Activated CD4-positive, alpha-beta T cell treated with anti-CD3 and anti-CD28 coated beads, Interleukin-2, Interleukin-6, amounts not matched to agents 100 ng/mL and 50 ng/mL, durations not matched to agents 16 hours and 8 hours (primary cell): ENCODE measurements at places on chromosomes 5 and 9.
A peak's percentile ranks its signal among the peaks of the same experiment; 100 is the strongest.

- no peak for DNase-seq
Measured at GRCh38 chr5:17383526-17383925, 114.5 kb upstream of the TAF11L2 start.

- peak; percentile 42 for DNase-seq
Measured at GRCh38 chr5:56050551-56051255, 55.9 kb upstream of the IL6ST start.

- DNase-seq = no peak
Measured at GRCh38 chr5:10297646-10298204, 10.0 kb downstream of the CMBL start.

DNA sequence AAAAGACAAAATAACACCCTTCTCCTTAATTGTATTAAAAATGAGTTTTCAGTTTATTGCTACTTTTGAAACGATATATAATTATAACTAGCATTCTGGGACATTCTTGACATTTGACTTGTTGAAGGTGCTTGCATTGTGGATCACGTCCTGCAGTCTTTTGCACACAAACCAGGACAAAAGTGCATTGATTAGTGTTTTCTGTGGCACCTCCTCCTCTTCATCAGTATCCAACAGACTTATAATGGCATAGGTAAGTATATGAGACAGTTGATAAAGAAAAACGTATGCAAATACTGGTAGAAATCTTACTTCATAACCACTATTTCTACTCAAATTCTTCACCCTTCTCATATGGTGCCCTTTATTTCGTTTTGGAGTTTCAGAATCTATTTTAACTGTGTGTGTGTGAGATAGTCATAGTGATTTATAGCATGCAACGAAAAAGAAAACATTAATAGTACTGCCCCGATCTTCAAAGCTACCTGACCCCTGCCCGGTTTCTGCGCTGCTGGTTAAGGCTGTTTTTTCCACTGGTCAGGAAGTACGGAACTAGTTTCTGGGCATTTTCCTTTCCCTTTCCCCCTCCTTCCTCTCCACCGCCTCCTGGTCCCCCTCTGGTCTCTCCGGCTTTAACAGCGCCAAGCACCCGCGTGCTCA is 639 bp upstream of the RASA1 start:
- peak; percentile 0 for DNase-seq

DNA sequence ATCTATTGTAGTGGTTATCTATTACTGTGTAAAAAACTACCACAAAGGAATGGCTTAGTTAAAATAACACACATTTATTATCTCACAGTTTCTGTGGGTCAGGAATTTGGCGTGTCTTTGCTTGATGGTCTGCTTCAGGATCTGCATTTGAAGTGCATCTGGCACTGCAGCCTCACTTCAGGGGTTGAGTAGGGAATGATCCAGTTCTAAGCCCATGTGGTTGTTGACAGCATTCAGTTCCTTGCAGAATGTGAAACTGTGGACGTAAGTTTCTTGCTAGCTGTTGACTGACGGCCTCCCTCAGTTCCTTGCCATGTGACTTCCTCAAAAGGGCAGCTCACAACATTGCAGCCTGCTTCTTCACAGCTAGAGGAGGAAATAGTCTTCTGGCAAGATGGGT is 2.1 kb upstream of the OGN start:
- DNase-seq = peak; percentile 46

DNA sequence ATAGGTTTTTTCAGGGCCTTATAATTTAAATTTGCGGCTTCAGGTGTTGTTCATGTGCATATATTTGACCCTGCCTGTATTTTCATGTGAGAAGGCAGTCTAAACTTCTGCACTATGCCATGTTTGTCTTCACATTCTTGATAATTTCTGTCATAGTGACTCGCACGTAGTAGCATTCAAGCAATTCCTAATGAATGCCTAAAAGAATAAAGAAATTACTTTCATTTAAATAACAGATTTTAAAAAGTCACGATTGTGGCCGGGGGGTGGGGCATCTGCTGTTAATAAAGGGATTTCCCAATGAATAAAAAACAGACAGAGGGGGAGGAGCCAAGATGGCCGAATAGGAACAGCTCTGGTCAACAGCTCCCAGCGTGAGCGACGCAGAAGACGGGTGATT is 318.0 kb downstream of the ADAMTS6 start:
- DNase-seq = no peak

- no peak for DNase-seq
Measured at GRCh38 chr9:83191154-83191553, 128.2 kb upstream of the RASEF start.
